ENCODE measurements at places on chromosomes 6 and 20.

DNA sequence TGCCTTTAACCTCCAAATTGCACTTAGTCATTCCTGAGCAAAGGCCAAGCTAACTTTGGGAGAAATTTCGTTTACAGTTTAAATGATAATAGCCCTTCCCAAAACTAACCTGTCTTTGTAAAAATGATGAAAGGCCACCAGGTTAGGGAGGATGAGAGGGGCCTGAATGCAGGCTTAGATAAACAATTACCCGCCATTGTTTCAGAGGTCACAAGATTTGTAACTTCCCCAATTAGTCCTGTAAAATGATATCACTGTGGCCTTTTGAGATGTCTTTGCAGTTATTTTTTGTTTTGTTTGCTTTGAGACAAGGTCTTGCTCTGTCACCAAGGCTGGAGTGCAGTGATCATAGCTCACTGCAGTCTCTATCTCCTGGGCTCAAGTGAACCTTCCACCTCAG, 26.3 kb downstream of the GNL1 start:
- DNase-seq = no peak

- DNase-seq = no peak
These were observed 64.2 kb downstream of the RNF182 start for GRCh38 chr6:13988908-13989307.

DNA sequence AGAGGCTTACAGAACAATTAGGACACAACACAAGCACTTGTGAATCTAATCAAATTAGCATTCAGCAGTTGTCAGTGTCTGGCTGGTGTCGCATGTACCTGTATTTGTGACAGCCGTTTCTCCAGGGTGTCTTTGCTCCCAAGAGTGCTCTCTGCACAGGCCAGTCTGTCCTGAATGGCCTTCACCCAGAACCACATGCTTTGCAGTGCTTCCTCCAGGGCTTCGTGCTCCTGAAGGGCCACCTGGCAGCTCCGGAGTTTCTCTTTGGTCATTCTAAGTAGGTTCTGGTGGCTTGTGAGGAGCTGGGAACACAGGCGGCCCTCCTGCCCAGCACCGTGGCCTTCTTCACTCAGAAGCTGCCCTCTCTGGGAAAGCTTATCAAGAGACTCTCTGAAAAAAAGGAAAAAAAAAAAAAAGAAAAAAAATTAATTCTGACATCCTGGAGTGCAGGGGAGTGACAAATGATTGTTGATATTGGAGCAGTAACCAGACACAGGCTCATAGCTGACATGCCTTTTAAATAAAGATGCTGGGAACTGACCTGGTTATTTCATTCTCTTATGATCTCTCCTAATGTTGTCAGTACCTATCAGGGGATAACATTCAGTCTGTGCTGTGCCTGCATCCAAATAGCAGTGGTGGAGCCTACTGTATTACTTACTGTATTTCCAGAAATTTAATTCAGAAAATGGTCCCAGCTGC, 245.8 kb downstream of the SYNE1 start:
- DNase-seq = no peak

DNA sequence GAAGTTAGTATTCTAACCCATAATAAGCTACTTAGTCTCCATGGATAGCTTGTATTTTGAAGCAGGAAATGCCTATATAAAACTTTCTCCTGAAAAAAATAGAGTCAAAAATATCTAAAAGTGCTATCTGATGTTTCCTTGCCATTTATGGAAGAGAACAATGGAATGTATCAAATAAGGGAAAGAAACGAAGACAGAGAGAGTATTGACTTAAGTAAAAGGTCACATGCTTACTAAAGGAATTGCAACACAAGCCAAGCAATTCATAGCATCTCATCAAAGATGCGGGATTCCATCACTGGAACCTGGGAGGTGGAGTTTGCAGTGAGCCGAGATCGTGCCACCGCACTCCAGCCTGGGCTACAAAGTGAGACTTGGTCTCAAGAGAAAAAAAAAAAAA, 112.9 kb upstream of the DTNBP1 start:
- no peak for DNase-seq

- no peak for DNase-seq
These were observed 126.5 kb upstream of the ESR1 start for GRCh38 chr6:151680846-151681432.

DNA sequence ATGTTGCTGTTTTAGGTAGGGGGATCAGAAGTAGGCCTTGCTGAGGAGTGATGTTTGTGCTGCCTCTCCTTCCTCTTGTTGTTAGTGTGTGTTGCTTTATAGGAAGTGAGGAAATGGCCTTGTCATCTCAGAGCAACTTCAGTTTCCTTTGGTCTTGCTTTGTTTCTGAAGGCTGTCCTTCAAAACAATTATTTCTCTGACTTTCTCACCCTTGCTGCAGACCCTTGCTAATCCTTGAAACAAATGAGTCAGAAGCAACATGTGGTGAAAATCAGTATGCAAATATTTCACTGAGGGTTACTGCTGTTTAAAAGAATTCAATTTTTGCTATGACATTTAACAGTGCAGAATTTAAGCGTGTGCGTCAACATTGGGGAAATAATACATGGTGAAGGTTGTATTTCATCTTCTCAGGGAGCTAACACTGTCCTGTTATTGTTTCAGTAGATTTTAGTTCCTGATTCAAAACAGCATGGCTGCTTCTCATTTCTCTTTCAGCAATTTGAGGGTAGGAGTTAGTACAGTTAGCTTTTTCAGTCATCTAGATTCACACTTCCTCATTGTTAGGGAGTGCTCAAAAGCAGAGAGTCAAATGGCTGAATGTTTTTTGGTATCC, 13.8 kb downstream of the RNF144B start:
- no peak for DNase-seq

- DNase-seq = no peak
These were observed 105.6 kb downstream of the PREX1 start for GRCh38 chr20:48722002-48722731.

DNA sequence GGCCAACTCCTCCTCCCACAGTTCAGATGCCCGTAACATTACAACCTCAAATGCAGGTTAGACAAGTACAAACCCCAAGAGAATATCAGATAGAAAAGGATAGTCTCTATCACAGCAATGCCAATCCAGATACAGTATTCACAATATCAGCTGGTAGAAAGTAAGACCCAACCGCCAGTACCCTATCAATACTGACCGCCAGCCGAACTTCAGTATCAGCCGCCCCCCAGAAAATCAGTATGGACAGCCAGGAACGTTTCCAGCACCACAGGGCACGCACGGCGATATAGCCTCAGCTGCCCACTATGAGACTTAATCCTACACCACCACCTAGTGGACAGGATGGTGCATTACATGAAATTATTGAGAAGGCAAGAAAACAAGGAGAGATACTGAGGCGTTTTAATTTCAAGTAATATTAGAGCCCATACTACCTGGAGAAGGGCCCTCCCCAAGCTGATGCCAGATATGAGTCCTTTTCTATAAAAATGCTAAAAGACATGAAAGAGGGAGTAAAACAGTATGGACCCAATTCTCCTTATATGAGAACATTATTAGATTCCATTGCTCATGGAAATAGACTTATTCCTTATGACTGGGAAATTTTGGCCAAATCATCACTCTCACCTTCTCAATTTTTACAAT, 17.6 kb upstream of the EIF2S2 start:
- peak; percentile 30 for DNase-seq

DNA sequence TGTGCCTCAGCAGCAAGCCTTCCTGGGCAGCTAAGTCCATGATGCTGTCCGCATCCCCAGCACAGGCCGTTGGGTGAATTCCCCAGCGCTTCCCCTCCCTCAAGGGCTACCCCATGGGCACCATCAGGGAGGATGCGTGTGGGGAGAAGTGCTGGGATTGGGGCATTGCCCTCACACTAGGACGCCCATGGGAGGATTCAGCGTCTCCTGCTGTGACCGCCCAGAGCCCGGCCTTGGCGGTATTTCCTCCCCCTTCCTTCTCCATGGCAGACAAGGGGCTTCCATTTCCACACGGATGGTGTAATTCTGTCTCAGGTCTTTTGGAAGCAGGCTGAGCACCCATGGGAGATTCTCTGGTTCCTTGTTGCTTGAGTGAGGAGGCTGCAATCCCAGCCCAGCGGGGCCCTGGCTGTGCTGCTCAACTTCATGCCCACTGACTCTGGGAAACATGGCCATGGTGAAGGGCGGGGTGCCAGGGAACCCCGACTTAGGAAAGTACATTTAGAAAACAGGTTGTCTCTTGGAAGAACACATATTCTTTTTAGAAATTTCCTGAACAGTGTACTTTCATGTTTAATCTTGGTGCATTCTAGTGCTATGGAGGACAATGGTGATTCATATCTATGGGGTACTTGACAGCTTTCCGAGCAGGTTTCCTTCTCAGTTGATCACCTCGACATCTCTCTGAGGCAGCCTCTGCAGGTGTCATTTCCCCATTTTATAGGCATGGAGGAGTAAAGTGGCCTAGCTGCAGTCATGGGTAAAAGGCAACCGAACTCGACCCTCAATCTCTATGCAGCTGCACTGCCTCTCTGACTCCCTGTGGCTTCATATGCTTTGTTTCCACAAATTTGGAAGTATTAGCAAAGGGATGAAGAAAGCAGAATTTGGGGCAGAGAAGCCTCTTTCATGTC, 178.2 kb upstream of the CST7 start:
- DNase-seq = no peak

DNA sequence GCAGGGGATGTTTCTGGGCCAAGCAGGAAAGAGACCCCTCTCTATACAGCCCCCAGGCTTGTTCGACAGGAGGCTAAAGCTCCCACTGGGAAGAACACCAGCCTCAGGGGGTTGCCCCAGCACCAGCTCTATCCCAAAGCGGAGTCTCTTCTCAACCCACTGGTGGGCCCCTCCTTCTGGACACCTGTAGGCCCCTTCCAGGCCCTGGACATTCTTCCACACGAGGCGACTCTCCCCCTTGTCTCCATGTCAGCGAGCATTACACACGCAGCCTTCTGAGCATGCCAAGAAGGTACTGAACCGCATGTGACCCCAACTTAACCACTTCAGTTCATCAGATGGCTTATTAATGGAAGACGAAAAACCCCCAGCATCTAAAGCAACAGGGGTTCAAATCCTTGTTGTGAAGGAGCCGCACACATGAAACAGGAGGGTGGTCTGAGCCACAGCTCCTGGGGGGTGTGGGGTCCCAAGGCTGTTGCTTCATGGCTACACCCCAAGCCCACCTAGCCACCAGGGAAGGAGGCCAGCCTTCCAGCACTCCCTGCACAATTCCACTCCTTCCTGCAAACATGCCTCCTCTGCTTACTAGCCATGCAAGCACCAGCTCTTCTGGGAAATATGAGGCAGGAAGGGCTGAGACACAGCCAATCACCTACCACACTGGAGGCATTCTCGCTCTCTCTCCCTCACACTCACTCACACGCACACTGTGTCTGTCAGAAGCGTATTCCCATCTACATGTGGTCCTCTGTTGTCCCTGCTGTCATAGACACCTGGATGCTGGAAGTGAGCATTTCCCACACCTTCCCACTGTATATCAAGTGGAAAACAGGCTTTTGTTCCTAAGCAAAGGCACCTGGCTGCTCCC, 104.5 kb downstream of the NOL4L start:
- DNase-seq = no peak

GRCh38 chr6:2659882-2660281, 90.8 kb downstream of the MYLK4 start:
- no peak for DNase-seq

- DNase-seq = no peak
These were observed 25.7 kb downstream of the TCF15 start for GRCh38 chr20:584161-584970.

DNA sequence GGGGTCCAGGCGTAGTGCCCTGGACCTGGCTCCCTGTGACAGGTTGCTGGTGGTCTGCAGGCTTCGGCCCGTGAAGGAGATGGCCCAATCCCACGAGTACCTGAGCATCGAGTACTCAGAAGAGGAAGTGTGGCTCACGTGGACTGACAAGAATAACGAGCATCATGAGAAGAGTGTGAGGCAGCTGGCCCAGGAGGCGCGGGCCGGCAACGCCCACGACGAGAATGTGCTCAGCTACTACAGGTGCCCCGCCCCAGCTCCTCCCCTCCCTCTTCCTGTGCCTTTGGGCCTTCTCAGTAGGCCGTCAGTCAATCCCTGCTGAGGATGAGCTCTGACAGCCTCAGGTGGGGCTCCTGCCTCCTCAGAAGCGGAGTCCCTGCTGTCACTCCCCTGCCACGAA, 42.6 kb downstream of the UQCC2 start:
- DNase-seq = peak; percentile 33

DNA sequence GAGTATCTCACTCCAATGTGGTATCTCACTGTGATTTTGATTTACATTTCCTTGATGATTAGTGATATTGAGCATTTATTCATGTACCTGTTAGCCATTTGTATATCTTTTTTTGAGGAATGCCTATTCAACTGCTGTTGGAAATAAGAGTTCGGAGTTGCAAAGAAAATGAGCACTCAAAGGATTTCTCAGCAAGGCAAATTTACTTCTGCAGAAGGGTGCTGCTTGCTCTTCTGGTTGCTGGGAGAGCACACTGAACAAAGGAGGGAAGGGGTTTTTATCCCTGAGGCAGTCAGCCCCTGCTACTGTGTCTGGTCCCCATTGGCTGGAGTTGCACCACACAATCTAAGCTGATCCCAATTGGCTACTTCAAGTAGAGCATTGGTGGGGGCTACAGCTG, 822.4 kb upstream of the ADGRB3 start:
- DNase-seq = no peak

DNA sequence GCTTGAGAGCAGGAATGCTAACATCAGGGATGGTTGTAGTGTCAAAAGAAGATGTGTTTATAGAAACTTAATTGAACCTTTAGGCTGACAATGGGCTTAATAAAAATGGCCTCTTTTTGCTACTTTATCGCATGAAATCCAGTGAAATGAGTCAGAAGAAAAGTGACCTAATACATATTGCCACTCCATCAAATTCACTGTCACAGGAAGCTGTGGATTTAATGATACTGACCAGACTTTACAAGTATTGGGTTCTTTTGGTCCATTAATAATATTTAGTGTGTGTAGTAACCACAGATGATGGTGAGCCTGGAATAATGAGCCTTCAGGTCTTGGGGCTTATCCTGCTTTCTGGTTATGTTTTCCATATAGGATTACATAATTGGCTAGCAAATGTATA, 231.8 kb upstream of the GMDS start:
- no peak for DNase-seq

- no peak for DNase-seq
These were observed 32.0 kb downstream of the GNAS-AS1 start for GRCh38 chr20:58818586-58819285.

DNA sequence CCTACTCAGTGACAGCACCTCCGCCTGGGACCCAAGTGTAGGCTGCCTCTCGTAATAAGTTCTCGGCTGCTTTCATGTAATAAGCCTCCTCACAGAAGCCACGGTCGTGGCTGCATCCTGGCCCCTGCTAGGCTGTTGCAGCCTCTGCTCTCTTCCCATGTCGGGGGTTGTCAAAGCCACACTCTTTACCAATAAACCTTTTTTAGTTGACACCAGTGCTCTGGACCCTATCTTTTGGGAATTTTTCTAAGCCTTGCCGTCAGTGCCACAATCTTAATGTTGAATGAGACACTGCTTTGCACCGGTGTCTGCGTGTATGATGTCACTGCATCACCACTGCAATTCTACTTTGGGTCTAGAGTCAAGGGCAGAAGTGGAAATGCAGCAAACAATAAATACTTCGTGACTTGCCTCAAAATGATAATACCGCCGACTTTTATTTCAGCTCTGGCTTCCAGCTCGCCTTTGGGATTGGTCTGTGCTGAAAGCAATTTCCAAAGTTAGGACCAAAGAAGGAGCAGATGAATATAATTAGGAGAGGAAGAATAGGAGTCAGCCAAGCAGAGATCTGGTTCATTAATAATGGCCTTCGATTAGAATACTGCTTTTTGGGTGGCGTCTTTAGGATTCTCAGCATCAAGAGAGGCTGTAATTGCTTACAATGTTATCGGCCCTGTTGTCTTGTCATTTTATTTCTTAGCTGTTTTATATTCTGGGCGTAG, 57.6 kb upstream of the CCN6 start:
- DNase-seq = no peak

Data from activated CD4-positive, CD25-positive, alpha-beta regulatory T cell treated with anti-CD3 and anti-CD28 coated beads, Interleukin-2, amount 50 U/mL, for 16 hours (primary cell).